Thyroid gland (tissue), 4 donors: ENCODE measurements at places on chromosomes 2 and 18.

DNA sequence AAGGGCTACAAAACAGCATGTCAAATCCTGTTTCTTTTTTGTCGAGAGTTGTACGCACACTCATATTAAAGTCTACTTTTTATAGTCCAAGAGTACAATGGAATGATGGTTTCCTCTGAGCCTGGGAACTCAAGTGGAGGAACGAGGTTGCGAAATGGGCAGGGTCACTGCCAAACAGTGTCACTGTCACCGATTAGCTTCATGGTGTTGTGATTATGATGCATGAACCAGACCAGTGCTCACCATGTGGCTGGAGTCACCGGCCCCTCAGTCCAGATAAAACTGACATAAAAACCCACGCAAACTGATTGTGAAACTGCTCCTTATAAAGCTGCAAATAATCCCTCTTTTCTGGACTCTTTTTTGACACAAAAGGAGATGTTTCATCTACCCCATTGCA is 122.0 kb downstream of the COPS8 start:
- DNase-seq: peak; percentile 90

DNA sequence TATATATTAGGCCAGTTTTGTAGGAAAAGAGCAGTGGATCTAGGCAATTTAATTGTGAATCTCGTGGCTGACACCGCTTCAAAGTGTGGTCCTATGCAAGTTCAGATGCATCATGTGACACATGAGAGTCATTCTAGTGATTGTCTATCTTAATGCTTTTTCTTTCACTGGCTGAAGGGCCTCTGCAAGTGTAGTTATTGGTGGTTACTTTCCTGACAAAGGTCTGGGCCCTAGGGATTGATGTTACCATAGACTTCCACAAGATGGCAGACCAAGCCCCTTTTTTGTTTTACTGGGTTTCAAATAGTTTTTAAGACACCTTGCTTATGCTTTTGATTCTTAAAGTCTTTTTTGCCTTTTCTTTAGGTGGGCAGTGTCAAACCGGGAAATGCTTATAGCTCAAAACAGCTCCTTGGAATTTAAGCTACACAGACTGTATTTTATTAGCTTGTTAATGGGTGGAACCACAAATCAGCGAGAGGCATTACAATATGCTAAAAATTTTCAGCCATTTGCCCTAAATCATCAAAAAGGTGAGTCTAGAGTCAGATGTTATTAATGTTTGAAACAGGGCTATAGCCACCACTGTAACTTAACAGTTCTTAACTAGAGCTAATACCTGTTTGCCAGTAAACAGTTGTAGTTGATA is 25.9 kb downstream of the CD8A start:
- DNase-seq: no peak

- DNase-seq: no peak
Measured at GRCh38 chr18:44771956-44772917, 91.5 kb downstream of the SETBP1 start.

DNA sequence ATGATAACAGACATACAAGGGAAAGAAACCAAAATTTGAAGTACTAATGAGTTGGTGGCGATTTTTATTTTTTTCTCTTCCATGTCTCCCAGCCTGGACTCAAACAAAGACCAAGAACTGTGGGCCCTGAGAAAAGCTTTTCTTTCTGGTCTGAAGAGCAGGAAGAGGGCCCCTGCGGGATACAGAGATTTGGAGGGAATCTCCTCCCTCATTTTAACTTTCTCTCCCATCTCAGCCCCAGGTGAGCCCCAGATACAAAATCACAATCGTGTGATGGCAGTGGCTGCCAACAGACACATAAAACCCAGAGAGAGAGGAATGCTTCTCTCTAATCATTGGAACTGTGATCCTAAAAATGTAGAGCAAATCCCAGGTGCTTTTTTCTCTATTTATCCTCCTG is 19.5 kb upstream of the PRKCE start:
- no peak for DNase-seq

DNA sequence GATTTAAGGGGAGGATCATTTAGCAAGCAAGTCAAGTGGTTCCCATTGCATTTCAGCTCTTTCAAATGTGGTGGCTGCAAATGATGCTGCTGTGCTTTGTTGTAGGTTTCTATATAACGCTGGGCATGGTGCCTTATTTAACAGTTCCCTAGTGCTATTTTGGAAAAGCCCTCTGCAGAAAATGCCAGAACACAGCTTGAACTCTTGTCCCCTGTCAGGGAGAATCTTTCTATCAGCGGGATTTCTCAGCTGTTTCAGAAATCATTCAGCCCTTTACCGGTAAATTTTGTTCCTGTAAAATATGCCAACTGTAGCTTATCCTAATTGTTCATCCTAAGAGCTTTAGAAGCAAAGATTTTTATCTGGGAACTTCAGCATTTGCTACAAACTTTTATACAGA is 77.8 kb upstream of the DTNA start:
- DNase-seq: no peak

GRCh38 chr18:48993586-48993985 is 42.8 kb upstream of the SMAD7 start:
- DNase-seq: no peak

GRCh38 chr2:226398580-226398979 is 401.0 kb downstream of the IRS1 start:
- DNase-seq: no peak
